ENCODE measurements at places on chromosomes 6 and 20. TPM values are rescaled to one million over a fixed set of nuclear protein-coding genes. Genes with fewer than 3 reads are reported as not detected.

- no peaks in the 10 kb centered on the region for H3K4me1 ChIP-seq
- no peak overlapping the region for H3K4me3 ChIP-seq
- peaks cover 27% of the 10 kb centered on the region for H3K36me3 ChIP-seq
- no peak for DNase-seq
- no peaks in the 10 kb centered on the region for H3K27me3 ChIP-seq
These were observed 39.5 kb downstream of the PIGU start for GRCh38 chr20:34637245-34638038.

Gene MYO6
- polyA plus RNA-seq: 6.5 TPM

DNA sequence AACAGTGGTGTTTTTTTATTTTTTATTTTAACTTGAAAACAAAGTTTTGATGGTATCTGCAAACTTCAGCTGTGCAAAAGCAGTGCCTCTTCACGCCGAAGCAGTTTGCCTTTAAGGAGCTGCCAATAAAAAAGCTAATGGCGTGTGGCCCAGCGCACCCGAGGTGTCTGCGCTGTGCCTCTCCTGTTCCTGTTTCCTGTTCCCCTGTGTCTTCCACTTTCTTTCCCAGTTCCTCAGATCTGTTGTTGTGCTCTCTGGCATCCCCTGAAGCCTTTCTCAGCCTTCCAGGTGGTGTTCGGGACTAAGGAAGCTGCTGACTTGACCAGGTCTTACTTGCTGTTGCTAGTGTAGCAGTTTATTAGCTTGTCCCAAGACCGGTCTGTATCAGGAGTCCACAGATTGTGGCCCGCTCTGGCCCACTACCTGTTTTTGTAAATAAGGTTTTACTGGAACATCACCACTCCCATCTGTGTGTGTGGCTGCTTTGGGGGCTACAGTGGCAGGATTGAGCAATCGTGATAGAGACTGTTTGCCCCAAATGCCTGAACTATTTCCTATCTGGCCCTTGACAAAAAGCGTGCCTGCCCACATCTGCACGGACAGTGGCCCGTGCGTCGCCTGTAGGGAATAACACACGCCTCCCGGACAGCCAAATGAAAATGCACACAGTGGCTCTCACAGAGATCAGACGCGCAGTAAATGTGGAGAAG is 178.3 kb downstream of the TMEM242 start:
- H3K27me3 ChIP-seq: no peaks in the 10 kb centered on the region
- DNase-seq: no peak
- peaks cover 9% of the 10 kb centered on the region for H3K4me1 ChIP-seq

DNA sequence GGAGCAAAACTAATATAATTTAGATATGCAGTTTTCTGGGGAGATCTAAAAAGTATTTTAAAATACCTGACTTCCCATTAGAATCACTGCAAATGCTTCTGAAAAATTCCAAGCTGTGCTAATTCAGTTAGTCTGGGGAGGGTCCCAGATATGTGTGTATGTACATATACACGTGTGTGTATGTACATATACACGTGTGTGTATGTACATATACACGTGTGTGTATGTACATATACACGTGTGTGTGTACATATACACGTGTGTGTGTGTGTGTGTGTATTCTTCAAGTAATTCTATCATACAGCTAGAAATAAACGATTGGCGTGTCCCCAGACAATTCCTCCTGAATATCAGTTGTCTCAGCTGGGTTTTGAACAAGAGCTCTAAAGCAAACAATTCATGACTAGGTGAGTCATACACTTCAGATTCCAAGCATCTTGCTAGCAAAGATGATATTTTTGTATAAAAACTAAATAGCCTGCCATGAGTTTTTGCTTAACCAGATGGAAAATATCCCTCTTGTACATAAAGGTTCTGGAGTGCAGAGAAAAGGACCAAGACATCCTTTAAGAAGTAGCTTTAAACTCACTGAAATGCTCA is 58.2 kb downstream of the SPACA1 start:
- no peaks in the 10 kb centered on the region for H3K27me3 ChIP-seq
- no peaks in the 10 kb centered on the region for H3K36me3 ChIP-seq
- H3K4me3 ChIP-seq: no peak overlapping the region
- H3K4me1 ChIP-seq: no peaks in the 10 kb centered on the region

DNA sequence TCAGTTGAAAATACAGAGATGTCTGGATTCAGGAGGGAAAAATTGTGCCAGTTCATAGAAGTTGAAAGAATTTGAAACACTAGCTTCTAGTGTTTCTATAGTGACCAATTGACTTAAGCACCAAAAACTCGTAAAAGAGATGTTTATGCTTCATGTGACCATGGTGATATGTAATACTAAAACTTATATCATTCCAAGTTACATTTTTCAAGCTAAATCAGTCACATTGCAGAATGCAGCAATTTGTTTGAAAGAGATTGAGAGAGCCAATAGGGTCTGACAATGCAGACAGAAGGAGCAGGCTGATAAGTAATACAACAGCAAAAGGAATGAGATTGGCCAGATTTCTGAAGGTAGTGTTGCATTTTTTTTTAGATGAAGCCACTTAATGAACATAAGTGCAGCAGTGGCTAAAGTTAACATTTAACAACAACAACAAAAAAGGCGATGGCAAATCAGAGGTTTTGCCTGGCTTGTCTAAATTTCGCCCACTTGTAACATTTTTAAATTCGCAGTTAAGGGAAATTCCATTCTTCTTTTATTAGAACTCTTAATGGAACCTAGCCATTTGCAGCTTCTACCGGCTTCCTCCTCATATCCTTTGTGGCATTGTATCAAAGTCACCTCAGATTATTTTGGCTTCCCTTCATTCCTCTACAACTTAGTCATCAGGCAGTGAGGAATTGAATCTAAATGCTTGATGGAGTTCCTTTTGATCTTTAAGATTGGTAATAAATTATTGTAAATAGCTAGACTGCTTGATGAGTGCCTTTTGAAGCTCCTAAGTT is 484.0 kb upstream of the SOX4 start:
- H3K4me1 ChIP-seq: no peaks in the 10 kb centered on the region
- DNase-seq: no peak

DNA sequence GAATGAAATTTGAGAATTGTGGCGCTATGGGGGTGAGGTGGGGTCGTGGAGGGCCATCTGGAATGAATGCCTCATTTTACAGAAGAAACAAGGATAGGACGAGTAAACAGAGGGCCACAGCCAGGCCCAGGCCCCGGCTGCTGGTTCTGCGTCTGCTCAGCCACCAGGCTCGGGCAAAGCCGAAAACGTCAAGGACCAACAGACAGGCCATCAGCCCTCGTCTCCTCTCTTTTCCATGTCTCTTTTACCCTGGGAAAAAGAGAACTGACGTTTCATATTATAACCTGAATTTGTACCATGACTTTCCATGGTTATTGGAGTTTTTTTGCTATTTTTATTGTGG is 212.4 kb upstream of the ARID1B start:
- H3K27me3 ChIP-seq: no peaks in the 10 kb centered on the region
- no peak for DNase-seq
- no peak overlapping the region for H3K4me3 ChIP-seq
- no peaks in the 10 kb centered on the region for H3K36me3 ChIP-seq

GRCh38 chr20:19375801-19376200 is 163.4 kb downstream of the SLC24A3 start:
- H3K4me3 ChIP-seq: no peak overlapping the region
- no peaks in the 10 kb centered on the region for H3K4me1 ChIP-seq
- DNase-seq: no peak
- H3K27me3 ChIP-seq: no peaks in the 10 kb centered on the region

Gene FAXC
- not detected for polyA plus RNA-seq

Gene PRR18
- polyA plus RNA-seq: not detected

- peak overlapping the region; percentile 30 for H3K4me3 ChIP-seq
- no peak overlapping the region for H3K27ac ChIP-seq
- DNase-seq: peak; percentile 8
- H3K36me3 ChIP-seq: no peaks in the 10 kb centered on the region
- peaks cover 15% of the 10 kb centered on the region for H3K4me1 ChIP-seq
- H3K27me3 ChIP-seq: no peaks in the 10 kb centered on the region
These were observed 79.0 kb downstream of the IPCEF1 start for GRCh38 chr6:154277629-154278017.

- H3K4me1 ChIP-seq: no peaks in the 10 kb centered on the region
- no peak overlapping the region for H3K4me3 ChIP-seq
- peak overlapping the region; percentile 53 for H3K27ac ChIP-seq
- H3K27me3 ChIP-seq: peaks cover 55% of the 10 kb centered on the region
- no peak for DNase-seq
These were observed 74.5 kb upstream of the ZNF184 start for GRCh38 chr6:27547157-27548075.

Gene TTK
- 0.06 TPM for polyA plus RNA-seq

Gene PTPRT
- not detected for polyA plus RNA-seq

Gene C2
- not detected for polyA plus RNA-seq

Gene KIF6
- 0.22 TPM for polyA plus RNA-seq

DNA sequence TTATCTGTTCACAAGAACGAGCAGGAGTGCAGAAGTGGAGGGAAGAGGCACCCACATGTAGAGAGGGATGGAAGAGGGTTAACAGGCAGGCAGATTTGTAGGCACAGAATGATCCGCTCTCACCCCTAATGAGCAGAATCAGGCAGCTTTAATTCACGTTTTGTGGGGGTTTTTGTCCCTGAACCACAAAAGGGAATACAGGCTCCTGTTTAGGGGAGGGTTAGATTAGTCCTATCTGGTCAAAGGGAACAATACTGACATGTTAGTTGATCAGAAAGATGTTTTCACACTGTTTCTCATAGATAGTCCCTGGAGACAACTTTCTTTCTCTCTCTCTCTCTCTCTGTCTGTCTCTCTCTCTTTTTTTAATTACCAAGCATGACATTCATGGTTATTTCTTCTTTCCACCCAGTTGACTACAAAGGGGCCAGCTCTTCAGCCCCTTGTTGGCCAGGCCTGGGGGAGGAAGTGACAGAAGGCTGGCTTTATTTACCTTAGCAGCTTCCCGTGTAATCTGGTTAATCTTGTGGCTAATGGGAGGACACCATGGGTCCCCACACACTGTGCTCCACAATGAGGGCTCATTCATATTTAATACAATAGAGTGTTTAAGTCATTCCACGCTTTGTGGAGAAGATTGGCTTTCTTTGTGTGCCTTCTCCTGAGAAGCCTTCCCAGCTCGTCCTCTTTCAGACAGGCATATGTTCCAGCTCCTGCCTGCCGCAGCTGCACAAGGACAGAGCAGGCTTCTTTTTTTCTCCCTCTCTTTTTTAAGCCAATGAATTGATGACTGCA is 958.8 kb downstream of the TFAP2A start:
- DNase-seq: no peak
- H3K36me3 ChIP-seq: no peaks in the 10 kb centered on the region
- H3K27me3 ChIP-seq: no peaks in the 10 kb centered on the region
- H3K27ac ChIP-seq: no peak overlapping the region
- no peaks in the 10 kb centered on the region for H3K4me1 ChIP-seq

- no peaks in the 10 kb centered on the region for H3K27me3 ChIP-seq
- H3K4me3 ChIP-seq: no peak overlapping the region
- peaks cover 6% of the 10 kb centered on the region for H3K36me3 ChIP-seq
- H3K27ac ChIP-seq: no peak overlapping the region
- DNase-seq: peak; percentile 17
These were observed 2.0 kb downstream of the SMIM29 start for GRCh38 chr6:34246563-34247391.

Gene RING1
- 10.1 TPM for polyA plus RNA-seq

Gene USP49
- polyA plus RNA-seq: 0.59 TPM

All from CD8-positive, alpha-beta memory T cell (primary cell).